ENCODE measurements at places on chromosomes 3 and 15.
A peak's percentile ranks its signal among the peaks of the same experiment; 100 is the strongest.

GRCh38 chr15:48993380-48993779, 29.7 kb upstream of the SHC4 start:
- DNase-seq = no peak

GRCh38 chr3:25151903-25152295, 276.2 kb upstream of the RARB start:
- DNase-seq = no peak

GRCh38 chr3:155690921-155691320, 54.0 kb downstream of the PLCH1 start:
- DNase-seq = no peak

GRCh38 chr3:117963858-117964257, 1070.8 kb downstream of the IGSF11 start:
- DNase-seq = no peak

DNA sequence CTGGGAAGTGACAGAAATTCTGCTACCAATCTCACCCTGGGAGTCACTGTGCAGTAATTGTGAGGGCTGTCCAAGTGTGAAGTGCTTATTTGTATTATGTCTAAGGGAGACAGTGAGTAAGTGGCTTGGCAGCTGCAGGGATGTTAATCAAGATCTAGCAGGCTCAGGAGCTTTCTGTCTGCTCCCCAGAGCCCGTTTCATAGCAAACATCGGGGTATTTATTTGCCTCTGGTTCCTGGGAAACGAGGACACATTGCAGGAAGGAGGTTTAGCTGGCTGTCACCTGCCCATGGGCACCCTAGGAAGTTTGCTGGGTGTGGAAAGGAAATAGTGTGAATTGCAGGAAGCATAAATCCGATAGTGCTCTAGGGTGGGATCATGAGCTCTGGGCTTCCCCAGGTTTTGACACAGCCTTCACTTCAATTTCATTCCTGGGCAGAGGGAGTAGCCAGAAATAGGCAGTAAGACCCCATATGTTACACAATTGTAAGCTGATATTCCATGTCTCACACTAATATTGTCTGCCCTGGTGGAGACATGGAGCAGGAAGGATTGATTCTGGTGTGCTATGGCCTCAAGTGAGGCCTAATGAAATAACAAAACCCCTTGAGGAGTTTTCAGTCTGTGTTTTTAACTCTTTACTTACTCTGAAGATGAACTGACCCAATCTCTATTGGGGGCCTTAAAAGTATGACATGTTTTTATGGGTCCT, 74.1 kb upstream of the MITF start:
- DNase-seq = no peak

GRCh38 chr15:70284438-70285214, 186.9 kb upstream of the TLE3 start:
- DNase-seq = peak; percentile 74

- DNase-seq = no peak
Measured at GRCh38 chr3:130507746-130508145, 9.2 kb upstream of the COL6A6 start.

DNA sequence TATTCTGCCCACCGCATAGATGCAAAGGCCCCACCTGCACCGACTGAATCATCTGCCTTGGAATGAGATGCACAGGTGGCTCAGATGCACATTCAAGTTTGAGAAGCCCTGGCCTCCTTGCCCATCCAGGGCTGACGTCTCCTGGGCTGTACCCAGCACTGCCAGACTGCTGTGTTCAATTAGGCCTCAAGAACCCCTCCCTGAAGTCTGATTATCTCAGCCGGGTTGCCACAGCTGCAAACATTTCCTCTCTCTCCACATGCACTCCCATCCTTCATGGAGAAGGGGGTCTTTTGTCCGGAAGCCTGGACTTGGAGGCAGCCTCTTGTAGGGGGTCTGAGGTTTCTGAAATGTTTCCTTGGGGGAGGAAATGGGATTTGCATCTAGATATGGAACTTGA, 459.4 kb upstream of the PROK2 start:
- no peak for DNase-seq

- DNase-seq = no peak
Measured at GRCh38 chr3:116267116-116267515, 178.2 kb downstream of the LSAMP start.

GRCh38 chr15:74958320-74958907, 1.8 kb upstream of the RPP25 start:
- peak; percentile 77 for DNase-seq

DNA sequence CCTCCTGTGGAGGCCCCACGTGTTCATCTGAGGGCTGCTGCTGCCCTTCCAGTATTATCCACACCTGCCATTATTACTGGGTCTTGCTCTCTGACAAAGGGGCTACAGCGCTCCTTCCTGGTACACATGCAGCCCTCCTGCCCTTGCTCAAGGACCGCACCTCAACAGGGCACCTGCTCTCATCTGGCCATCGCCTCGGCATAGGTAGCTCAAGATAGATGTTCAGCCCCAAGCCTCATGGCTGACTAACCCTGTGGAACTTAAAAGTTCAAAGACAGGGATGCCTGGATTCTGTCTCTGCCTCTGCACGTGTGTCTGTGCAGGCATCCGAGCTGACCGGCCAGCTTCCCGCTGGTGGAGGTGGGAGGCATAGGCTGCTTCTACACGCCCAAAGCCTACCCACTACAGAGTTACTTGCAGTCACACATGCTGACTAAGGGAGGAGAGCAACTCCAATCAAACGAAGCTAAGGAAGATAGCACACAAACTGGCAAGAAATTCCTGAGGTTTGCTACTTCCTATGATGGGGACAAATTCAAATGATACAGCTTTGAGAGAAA, 152.5 kb upstream of the ATP10A start:
- DNase-seq = no peak

DNA sequence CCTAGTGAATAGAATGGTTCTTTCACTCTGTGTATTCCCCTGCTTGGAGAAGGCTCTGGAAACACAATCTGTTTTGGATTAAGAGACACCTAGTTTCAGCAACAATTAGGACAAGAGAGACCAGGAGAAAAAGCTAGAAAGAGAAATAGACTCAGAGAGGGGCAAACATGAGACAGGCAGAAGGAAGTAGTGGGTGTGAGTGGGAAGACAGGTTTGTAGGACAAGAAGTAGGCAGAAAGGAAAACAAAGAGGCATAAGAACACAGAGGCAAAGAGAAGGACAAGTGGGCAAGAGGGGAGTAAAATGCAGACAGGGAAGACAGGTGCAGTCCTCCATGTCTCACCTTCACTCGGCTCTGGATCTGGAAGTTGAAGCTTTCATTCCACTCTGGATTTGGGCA, 13.5 kb downstream of the PLA2G4E start:
- no peak for DNase-seq
